ENCODE measurements at places on chromosomes 6 and 20. TPM values are rescaled to one million over a fixed set of nuclear protein-coding genes. Genes with fewer than 3 reads are reported as not detected.

GNRH2 gene
- 1.7 TPM for total RNA-seq

TCF15 gene
- not detected for total RNA-seq

MAS1 gene
- total RNA-seq: not detected

HLA-DOB gene
- 17.0 TPM for total RNA-seq

CGA gene
- total RNA-seq: not detected

TTPAL gene
- 18.0 TPM for total RNA-seq

KIAA1755 gene
- total RNA-seq: not detected

TNF gene
- 53.4 TPM for total RNA-seq

THBD gene
- not detected for total RNA-seq

HLA-G gene
- total RNA-seq: 2.9 TPM

- no peaks in the 10 kb centered on the region for H3K36me3 ChIP-seq
- H3K4me3 ChIP-seq: peak overlapping the region; percentile 51
- DNase-seq: no peak
- peaks cover 55% of the 10 kb centered on the region for H3K27me3 ChIP-seq
Observed at GRCh38 chr20:2750491-2751251, 49.8 kb downstream of the CPXM1 start.

DNA sequence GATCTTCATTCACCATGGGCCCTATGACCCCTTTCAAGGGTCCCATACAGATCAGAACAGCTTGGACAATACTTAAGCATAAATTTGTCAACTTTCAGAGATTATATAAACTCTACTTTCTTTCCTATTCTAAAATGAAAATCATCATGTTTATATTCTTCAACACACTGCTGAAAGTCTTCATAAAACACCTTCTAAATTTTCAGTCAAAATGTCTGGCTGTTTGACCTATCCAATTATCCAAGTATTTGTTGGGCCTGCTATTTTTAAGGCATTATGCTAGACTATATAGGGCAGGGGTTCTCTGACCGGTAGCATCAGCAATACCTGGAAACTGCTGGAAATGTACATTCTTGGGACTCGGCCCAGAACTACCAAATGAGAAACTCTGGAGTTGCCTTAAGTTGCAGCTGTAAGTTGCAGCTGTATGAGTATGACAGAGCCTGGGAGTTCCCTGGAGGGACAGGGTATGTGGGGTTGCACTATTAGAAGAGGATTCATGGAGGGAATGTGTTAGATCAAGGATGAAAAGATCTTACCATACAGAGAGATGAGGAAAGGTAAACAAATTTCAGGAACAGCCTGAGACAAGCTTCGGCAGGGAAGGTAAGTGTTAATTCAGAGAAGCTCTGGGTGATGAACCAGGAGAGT lies 293.0 kb downstream of the ADGB start:
- no peaks in the 10 kb centered on the region for H3K36me3 ChIP-seq
- H3K27ac ChIP-seq: no peak overlapping the region
- H3K4me1 ChIP-seq: peaks cover 12% of the 10 kb centered on the region
- H3K27me3 ChIP-seq: peaks cover 3% of the 10 kb centered on the region

- H3K27me3 ChIP-seq: no peaks in the 10 kb centered on the region
- peaks cover 2% of the 10 kb centered on the region for H3K4me1 ChIP-seq
- H3K4me3 ChIP-seq: no peak overlapping the region
- H3K27ac ChIP-seq: no peak overlapping the region
Observed at GRCh38 chr6:161104966-161105365, 113.4 kb downstream of the MAP3K4 start.

DNA sequence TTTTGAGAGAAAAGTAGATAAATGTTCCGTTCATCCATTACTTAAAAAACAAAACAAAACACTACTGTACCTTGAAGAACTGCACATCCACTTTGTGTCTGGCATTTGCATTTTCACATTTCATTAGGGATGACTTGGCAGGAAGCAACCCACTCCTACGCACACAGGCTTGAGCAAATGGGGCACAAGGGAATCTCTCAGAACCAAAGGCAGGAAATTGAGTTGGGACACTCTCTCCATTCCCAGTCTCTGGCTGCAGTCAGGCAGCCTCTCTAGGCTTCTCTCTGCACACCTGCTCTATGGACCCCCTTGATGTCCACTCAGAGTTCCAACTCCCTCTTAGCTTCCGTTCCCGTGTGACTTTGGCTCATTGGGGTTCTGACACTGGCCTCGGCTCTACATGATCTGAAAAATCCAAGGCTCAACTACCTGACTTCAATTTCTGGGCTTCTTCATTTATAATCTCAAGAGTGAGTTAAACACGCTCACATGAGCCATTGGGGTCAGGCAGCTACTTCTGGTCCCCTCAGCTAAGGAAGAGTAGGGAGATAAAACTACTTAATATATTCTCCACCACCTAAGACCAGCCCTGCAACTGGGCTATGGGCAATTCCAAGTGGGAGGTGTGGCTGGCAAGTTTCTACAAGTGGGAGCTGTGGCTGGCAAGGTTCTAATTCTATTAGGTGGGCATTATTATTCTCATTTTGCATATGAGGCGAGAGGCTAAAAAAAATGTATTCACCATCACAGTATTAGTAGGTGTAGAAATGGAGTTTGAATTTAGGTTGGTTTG lies 251.9 kb downstream of the SOD2 start:
- DNase-seq: no peak
- no peaks in the 10 kb centered on the region for H3K4me1 ChIP-seq
- H3K4me3 ChIP-seq: no peak overlapping the region
- H3K36me3 ChIP-seq: no peaks in the 10 kb centered on the region
- peaks cover 4% of the 10 kb centered on the region for H3K27me3 ChIP-seq

DNA sequence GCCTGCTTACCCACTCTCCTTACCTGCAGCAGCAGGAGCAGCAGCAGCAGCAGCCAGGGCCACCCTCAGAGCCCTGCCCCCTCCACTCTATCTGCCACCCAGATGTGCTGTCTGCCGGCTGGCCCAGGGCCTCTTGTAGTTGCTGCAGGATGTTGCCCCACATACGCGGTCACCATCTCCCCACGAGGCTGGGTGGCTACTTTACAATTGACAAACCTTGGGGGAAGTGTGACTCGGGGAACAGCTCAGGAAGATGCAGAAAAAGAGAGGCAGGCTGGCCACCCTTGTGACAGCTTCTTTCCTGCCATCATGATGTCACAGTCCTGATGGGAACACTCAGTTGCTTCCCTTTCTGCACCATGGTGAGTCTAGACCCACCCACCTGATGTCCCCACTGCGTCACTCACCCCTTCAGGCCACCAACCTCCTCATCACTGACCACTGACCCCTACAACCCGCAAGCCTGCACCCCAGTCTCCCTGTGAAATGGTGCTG lies 14.5 kb downstream of the TREM1 start:
- peak; percentile 34 for DNase-seq
- no peak overlapping the region for H3K4me3 ChIP-seq
- H3K4me1 ChIP-seq: peaks cover 11% of the 10 kb centered on the region

DNA sequence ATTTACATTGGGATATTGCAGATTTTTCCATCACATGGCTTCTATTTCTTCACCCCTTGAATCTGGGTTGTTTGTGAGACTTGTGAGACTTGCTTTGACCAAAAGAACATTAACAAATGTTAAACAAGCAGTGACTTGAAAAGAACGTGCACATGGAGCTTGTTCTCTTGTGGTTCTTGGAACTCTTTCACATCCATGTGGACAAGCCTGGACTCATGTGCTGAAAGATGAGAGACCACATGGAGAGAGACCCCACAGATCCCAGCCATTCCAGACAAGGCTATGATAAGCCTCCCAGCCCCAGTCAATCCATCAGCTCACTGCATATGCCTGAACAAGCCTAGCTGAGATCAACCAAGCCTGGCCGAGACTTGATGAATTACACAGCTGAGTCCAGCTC lies 1365.7 kb upstream of the GJE1 start:
- no peak for DNase-seq
- no peak overlapping the region for H3K4me3 ChIP-seq
- no peaks in the 10 kb centered on the region for H3K27me3 ChIP-seq

DNA sequence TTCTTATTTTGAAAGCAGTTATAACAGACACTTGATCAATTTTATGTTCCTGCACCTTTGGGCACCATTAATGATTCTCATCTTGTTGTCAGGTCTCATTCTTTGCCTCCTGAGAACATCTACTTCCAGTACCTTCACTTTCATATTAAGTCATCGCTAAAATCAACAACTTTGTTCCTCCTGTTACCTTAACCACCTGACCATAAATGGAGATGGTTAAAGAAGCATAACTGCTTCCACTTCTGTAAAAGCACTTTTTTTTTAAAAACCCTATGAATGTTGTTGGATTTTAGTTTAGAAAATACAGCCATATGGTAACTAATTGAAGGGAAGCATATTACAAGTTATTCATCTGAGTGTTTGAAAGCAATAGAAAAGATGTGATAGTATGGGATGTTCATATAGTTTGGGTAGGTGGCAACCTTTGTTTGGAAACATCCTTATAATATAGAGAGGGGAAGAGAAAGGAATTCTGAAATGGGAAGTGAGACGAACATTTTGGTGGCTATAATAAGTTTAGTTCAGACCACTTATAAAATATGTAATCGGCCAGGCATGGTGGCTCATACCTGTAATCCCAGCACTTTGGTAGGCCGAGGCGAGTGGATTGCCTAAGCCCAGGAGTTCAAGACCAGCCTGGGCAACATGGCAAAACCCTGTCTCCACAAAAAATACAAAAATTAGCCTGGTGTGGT lies 53.9 kb downstream of the AFG1L start:
- DNase-seq: no peak
- no peaks in the 10 kb centered on the region for H3K27me3 ChIP-seq
- peaks cover 20% of the 10 kb centered on the region for H3K4me1 ChIP-seq
- peak overlapping the region; percentile 77 for H3K27ac ChIP-seq
- peak overlapping the region; percentile 34 for H3K4me3 ChIP-seq

- DNase-seq: no peak
- no peaks in the 10 kb centered on the region for H3K4me1 ChIP-seq
- H3K27ac ChIP-seq: no peak overlapping the region
- H3K4me3 ChIP-seq: no peak overlapping the region
- no peaks in the 10 kb centered on the region for H3K36me3 ChIP-seq
- peaks cover 3% of the 10 kb centered on the region for H3K27me3 ChIP-seq
Observed at GRCh38 chr6:45772886-45773495, 242.7 kb downstream of the CLIC5 start.

GRCh38 chr6:18392346-18392877 lies 5.3 kb downstream of the RNF144B start:
- peaks cover 20% of the 10 kb centered on the region for H3K4me1 ChIP-seq
- no peak overlapping the region for H3K4me3 ChIP-seq
- H3K36me3 ChIP-seq: no peaks in the 10 kb centered on the region
- no peak overlapping the region for H3K27ac ChIP-seq
- DNase-seq: no peak

DNA sequence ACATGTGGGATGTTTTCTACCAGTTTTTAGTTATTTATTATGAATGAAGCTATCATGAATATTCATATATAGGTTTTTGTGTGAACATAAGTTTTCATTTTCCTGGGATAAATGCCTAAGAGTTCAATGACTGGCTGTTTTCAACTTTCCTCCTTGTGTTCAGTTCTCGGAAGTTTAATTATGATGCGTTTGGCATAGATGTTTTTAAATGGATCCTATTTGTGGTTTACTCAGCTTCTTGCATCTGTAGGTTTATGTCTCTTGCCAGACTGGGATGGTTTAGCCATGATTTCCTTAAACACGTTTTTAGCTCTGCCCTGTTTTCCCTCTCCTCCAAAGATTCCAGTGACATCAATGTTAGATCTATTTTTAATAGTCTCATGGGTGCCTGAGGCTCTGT lies 411.1 kb upstream of the CDH4 start:
- H3K4me1 ChIP-seq: no peaks in the 10 kb centered on the region
- H3K27ac ChIP-seq: no peak overlapping the region
- H3K36me3 ChIP-seq: no peaks in the 10 kb centered on the region
- H3K27me3 ChIP-seq: no peaks in the 10 kb centered on the region

GRCh38 chr20:37090407-37090806 lies 5.4 kb downstream of the RBL1 start:
- no peak overlapping the region for H3K27ac ChIP-seq
- no peak overlapping the region for H3K4me3 ChIP-seq
- H3K36me3 ChIP-seq: peaks cover 72% of the 10 kb centered on the region
- H3K27me3 ChIP-seq: no peaks in the 10 kb centered on the region

DNA sequence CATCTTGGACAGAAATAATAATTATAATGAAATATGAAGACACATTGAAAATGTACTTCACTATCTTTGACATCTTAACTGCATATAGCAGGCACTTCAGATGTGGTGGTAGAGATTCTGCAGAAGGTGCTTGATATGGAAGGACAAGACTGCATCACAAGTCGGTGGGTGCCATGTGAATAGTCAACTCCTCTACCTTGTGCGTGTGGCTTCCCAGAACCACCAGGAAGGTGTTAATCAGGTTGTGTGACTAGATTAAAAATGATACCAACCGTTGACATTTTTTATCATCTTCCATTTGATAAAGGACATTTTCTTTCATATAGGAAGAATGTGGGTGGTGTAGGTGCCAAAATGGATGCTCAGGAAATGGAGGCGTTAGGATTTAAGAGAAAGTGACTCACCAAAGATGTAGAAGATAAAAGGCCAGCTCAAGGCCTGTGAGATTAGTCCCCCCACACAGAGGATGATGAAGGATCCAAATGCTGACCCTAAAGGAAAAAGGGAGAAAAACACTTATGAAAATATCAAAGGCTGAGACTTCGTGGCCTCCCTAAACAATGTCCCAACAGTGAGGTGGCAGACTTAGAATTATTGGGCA lies 12.3 kb downstream of the SLC17A2 start:
- H3K27ac ChIP-seq: no peak overlapping the region
- H3K4me1 ChIP-seq: no peaks in the 10 kb centered on the region

- no peaks in the 10 kb centered on the region for H3K36me3 ChIP-seq
- no peak overlapping the region for H3K27ac ChIP-seq
- no peak overlapping the region for H3K4me3 ChIP-seq
- H3K27me3 ChIP-seq: no peaks in the 10 kb centered on the region
- no peak for DNase-seq
Observed at GRCh38 chr6:49155316-49155715, 307.7 kb downstream of the MMUT start.

DNA sequence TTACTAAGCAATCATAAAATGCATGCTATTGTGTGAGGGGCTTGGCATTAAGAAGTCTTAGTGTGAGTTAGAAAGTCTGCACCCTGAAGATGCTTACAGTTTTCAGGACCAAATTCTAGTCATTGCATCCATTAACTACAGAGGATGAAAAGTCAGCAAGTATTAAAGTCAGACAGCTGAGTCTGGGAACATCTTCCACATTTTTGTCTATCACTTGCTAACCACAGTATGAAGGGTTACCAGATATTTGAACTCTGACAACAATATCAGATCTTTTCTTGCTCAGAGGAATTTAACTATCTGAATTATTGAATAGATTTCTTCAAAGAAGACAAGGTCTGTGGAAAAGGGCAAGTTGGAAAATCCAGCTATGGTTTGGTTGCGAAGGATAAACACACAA lies 264.4 kb downstream of the BTBD9 start:
- H3K27me3 ChIP-seq: no peaks in the 10 kb centered on the region
- no peaks in the 10 kb centered on the region for H3K4me1 ChIP-seq
- H3K36me3 ChIP-seq: no peaks in the 10 kb centered on the region
- H3K27ac ChIP-seq: no peak overlapping the region
- DNase-seq: no peak
- no peak overlapping the region for H3K4me3 ChIP-seq

DNA sequence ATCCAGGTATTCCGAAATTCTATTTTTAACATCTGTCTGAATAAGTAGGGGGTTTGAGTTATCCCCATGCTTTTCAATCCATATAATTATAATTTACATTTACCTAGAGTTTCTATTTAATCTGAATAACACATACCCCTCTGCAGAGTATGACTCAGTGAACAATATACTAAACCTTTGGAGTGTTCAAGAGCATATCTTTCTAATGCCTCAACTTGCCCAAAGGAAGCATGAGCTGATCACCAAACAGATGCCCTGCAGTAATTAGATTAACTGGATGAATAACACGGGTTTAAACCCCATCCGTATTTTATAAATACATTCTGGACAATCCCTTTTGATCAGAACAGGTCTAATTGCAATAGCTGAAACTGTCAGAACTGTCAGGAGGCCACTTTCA lies 897.1 kb downstream of the TFAP2A start:
- no peaks in the 10 kb centered on the region for H3K4me1 ChIP-seq
- H3K36me3 ChIP-seq: no peaks in the 10 kb centered on the region
- no peaks in the 10 kb centered on the region for H3K27me3 ChIP-seq
- H3K27ac ChIP-seq: no peak overlapping the region

Data from activated CD8-positive, alpha-beta T cell treated with anti-CD3 and anti-CD28 coated beads, Interleukin-2, amount 10 ng/mL, durations not matched to agents 7 days and 5 days (primary cell).